ENCODE measurements at places on chromosomes 12 and 14.

DNA sequence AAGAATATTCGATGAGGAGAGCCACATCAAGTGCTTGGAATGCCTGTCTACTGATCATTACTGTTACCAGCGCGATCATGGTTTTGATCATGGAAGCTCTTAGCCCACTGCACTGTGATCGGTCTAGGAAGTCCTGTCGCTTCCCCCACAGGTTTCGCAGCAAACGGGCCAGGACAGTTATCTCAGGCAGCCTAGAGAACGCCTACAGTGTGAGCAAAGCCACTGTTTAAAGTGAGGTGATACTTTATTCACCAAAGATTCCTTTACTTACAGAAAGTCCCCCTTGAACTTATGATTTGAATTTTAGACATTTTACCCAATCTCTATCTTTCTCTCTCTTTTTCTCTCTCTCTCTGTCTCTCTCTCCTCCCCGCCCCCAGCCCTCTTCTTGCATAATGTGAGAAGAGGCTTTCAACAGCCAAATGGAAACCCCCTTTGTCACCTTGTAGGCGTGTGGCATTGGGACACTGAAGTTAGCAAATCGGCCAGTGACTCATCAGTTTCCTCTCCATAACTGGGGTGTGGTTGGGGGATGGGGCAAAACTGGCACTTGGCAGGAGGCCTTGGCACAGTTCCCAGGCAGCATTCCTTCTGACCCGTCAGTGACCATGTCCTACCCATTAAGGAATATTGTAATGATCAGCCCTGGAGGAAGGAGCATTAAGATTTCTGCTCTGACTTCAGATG lies 214.8 kb downstream of the CHST11 start:
- DNase-seq: peak; percentile 90

DNA sequence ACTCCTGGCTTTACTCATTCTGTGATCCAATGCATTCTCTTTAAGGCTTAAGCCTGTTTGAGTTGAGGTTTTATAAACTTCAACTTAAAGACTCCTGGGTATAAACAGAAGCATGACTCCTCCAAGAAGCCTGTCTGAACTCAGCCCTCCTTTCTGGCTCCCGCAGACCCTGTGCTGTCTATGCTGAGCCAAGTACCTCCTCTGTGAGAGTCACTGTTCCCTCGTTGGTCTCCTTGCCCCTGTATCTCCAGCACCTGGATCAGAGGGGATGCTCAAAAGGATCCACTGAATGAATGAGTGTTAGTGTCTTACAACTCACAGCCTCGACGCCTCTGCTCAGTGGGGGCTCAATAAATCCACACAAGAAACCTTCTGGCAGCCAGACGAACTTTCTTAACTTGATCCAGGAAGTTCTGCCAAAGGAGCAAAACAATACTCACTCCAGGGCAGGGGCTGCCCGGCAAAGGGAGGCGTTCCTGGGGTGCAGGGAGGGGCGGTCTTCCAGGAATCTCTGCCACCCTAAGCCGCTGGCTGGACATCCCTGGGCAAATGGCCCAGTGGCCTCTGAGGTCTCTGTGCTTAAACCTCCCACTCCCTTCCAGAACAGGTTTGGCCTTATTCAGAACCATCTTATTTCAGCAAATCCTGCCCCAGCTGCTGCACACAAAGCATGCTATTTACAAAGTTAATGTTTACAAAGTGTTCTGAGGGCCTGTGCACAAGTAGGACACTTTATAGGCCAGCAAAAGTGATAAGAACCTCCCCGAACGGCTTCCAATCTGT lies 32.9 kb downstream of the MAP1LC3B2 start:
- DNase-seq: no peak

GRCh38 chr12:87678453-87678852 lies 350.7 kb downstream of the C12orf50 start:
- no peak for DNase-seq

- DNase-seq: no peak
Observed at GRCh38 chr12:76957301-76957700, 78.5 kb upstream of the CSRP2 start.

GRCh38 chr12:114213055-114213581 lies 192.8 kb downstream of the TBX5 start:
- no peak for DNase-seq

DNA sequence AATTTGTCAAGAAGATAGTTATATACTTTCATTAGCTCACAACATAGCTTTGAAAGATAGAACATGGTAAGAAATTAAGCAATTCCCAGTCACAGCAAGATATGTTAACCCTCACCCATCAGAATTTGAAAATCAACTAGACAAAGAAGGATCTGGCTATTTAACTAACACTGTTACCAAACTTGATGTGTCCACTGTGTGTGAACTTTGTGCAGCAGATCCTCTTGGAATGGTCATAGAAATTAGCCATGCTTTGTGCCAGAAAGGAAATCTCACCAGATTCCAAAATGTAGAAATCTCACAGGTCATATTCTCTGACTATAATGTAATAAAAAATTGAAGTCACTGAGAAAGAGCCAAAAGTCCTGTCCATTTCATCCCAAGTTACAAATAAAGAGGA lies 46.1 kb downstream of the ZNF664 start:
- no peak for DNase-seq

DNA sequence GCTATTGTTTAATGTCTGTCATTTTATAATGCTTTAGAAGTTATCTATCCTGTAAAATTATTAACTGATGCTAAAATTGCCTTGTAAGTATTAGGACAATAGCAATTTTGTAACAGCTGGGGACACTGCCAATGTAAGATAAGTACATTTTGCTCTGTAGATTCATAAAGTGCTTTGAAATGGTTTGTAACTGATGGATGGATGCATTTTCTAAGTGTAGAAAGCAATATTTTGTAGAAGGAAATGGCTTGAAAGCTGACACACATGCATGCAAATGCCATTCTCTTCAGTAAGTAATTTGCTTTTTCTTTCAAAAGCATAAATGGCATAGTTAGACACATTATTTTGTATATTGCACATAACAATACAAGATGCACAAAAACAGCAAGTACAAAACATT lies 129.8 kb downstream of the FOXG1 start:
- DNase-seq: no peak

GRCh38 chr12:113899042-113899560 lies 67.0 kb downstream of the RBM19 start:
- no peak for DNase-seq

DNA sequence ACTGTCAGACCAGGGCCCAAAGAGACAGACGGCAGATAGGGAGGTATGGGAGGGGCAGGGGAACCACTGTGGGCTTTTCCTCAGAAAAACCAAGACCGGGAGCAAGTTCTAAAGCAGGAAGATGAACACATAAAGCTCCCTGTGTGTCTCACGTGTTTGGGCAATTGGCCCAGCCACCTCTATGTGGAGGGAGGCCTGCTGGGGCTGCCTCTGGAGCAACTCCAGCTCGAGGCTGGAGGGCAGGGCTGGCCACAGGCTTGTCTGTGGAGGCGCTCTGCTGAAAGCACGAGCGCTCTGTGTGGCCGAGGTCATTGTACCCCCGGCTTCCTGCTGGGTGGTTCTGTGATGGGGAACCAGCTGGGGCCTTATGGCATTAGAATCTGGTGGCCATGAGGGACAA lies 36.4 kb downstream of the TRAFD1 start:
- DNase-seq: no peak

- no peak for DNase-seq
Observed at GRCh38 chr12:92955997-92956663, 27.0 kb upstream of the EEA1 start.

Data from HTR-8/SVneo (cell line).